Bone marrow (tissue), 2 donors: ENCODE measurements at places on chromosomes 2 and 18.

- no peak for DNase-seq
Observed at GRCh38 chr18:43665105-43665788, 388.0 kb upstream of the SYT4 start.

DNA sequence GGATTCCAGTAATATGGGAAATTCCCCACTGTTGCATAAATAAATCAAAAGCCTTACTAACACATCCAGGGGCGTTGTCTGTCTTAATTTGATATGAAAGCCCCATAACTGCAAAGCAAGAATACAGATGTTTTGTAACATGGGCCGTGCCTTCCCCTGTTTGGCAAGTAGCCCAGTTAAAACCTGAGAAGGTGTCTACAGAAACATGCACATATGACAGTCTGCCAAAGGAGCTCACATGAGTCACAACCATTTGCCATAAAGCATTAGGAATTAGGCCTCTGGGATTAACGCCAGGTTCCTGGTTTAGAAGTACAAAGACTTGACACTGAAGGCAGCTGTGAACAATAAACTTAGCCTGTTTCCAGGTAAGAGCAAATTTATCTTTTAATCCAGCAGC, 43.1 kb upstream of the LONRF2 start:
- no peak for DNase-seq

DNA sequence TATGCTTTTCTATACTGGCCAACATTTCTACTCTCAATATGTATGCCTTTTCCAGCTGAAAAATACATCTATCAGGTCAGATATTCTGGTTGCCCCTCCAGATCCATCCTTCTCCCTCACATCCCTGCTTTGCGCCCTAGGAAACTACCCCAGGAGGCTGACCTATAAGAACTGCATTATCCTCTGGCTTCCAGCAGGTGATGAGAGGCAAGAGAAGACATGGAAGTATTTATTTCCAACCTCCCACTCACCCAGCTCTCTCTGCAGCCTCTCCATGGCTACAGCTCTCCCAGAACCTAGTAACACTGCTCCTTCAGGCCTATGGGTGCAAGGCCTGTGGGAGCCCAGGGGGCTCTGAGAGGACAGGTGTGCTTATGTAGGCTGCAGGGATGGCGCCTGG, 42.9 kb downstream of the ARID5A start:
- DNase-seq: no peak

DNA sequence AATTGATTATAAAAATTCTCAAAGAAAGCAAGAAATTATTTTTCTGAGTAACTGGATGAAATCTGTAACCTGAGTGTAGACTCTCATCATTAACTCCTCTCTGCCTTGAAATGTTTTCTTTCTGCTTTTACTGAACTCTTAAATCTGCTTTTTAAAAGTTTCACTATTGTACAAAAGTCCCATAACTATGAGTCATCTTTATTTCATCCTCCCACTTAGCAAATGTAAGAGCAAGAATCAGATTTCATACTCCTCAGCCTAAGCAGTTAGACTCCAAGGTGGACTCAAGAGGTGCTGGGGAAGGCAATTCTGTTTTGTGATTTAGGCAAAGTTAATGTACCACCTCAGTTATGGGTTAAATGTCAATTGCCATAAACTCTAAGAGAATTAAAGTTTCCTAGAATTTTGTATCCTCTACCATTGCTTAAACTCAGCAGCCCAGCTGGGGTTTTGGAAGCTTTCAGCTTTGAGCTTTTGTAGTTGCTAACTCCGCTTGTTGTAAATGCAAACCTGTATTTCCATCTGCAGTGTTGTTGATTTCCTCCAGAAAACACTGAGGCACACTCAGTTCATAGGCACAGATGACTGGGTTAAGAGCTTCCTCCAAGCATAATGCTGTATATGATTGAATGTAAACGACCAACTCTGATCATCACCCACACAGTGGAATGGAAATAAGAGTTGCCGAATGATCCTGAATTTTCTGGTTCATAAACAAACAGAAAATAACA, 268.8 kb downstream of the ARHGAP15 start:
- DNase-seq: no peak

GRCh38 chr2:10497797-10498251, 49.7 kb upstream of the ODC1 start:
- no peak for DNase-seq

- no peak for DNase-seq
Observed at GRCh38 chr2:57701391-57701791, 345.2 kb upstream of the VRK2 start.

GRCh38 chr18:42196651-42197050, 241.6 kb downstream of the PIK3C3 start:
- DNase-seq: no peak

GRCh38 chr2:190482451-190482850, 52.1 kb downstream of the NEMP2 start:
- no peak for DNase-seq

DNA sequence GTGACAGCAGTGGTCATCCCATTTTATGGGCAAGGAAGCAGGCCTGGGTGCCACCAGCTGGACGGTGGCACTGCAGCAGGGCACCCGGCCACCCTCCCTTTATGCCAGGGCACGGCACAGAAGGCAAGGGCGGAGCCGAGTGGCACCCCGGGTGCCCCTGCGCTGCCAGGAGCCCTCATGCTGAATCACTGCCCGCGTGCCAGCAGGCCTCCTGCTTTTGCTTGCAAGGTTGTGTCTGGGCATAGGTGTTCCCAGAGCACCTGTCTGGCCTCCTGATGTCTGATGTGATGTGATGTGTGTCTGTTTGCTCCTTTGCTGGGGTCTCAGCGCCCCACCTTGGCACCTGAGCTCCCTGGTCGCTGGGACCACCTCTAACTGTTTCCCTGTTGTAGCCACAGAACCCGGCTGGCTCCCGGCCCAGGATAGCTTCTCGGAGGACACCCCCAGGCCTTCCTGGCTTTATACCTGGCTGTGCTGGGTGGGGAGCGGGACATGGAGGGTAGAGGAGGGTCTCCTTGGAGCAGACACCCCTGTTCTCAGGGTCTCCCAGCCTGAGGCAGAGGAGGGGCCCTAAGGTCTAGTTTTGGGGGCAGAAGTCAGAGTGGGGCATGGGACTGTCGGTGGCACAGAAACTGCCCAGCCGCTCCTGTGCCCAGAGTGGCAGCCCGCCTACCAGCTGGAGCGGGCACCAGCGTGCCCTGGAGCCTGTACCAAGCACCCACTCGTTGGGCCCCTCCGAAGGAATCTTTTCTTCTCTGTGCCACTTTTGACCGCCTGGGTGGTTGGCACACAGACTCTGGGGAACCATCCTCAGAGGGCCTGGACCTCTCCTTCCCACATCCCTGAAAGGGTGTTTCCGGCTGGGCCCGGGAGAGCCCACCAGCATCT, 3.6 kb downstream of the GPC1 start:
- DNase-seq: no peak

DNA sequence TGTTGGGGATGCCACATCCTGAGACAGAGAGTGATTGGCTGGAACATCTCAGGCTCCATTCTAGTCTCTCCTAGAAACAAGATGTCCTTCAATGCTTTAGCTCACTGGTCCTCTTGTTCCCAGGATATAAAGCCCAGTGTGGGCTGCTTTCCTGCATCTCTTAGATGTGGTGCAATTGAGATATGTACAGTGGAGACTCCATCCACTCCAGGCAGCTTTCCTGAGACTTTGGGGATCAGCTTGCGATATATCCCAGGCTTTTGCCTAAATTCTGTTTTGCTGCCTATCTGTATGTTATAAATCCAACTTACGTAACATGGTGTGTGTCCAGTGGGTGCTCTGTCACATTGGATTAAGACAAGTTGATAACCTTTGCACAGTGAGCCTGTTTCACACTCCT, 264.9 kb downstream of the SUCLG1 start:
- no peak for DNase-seq

GRCh38 chr2:20563833-20564232, 87.1 kb downstream of the HS1BP3 start:
- DNase-seq: no peak

GRCh38 chr2:118460425-118460824, 372.2 kb downstream of the INSIG2 start:
- DNase-seq: no peak

- DNase-seq: no peak
Observed at GRCh38 chr2:62660087-62660486, 45.4 kb upstream of the EHBP1 start.

DNA sequence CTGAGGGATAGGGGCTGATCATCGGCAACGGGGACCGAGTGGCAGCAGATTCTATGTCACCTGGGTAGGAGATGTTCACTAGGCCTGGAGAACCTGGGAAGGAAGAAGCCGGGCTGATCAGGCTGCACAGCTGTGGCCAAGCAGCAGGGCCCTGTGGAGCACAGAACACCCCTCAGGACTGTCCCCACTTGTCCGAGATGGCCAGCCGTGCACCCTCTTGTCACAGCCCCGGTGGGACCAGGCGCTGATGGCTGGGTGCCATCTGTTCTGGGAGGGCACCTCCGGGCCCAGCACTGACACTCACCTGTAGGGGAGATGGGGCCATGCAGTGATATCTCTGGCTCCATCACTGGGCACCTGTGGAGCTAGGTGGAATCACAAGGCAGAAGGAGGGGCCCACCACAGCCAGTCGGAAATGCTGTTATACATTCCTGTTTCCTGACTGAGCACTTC, 217.9 kb upstream of the RAB6C start:
- DNase-seq: no peak

DNA sequence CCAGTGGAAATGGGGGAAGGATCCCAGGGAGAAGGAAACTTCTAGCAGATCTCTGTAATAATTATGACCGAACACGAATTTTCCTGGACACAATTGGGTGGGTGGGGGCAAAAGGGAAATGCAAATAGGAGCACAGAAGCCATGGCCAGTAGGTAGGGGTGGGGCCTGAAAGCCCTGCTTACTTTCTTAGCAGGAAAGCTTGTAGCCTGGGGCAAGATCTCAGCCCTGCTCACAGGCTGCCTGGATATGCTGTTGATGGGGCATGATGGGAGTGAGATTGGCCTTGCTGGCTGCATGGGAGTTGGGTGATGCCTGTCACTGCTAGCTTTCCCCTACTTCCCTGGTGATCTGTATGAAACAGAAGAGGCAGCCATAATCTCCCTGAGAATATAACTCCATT, 45.9 kb upstream of the SPOPL start:
- DNase-seq: no peak

- no peak for DNase-seq
Observed at GRCh38 chr18:75884728-75885127, 457.2 kb upstream of the SMIM21 start.

DNA sequence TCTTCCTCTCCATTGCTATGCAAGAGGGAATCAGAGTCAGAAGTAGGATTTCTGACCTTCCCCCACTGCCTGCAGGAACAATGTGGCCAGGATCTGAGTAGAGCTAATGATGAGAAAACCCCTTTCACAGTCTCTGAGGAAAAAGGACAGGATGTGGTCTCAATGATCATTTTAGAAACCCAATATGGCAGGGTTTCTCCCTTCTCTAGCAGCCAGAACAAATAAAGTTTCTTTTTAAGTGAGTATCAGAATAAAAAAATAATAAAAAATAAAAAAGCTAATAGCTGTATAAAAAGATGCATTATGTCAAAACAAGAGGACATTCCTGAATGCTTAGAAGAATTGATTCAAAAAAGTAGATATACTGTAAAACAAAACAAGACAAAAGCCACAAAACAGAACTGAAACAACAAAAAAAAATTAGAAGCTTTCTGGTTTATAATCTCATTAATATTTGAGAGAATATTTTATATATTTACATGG, 1124.9 kb upstream of the ZEB2 start:
- no peak for DNase-seq

DNA sequence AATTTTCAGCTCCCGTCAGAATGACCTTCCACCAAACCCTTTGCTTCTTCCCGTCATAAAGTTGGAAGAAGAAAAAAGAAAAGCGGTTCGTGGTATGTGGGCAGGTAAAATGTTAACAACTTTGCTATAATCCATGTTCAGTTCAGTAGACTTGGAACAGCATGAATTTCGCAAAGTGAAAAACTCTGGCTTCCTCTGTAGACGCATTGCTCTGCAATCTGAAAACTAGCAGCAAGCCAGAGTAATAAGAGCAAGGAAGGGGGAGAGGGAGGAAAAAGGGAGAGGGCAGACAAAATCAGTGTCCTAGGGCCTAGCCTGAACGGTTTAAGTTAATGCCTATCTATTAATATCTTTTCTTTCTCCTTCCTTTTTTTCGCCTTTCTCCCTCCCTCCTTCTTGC, 26.7 kb upstream of the CHRNA1 start:
- DNase-seq: no peak

GRCh38 chr2:83191316-83191715, 1267.8 kb downstream of the SUCLG1 start:
- DNase-seq: no peak

DNA sequence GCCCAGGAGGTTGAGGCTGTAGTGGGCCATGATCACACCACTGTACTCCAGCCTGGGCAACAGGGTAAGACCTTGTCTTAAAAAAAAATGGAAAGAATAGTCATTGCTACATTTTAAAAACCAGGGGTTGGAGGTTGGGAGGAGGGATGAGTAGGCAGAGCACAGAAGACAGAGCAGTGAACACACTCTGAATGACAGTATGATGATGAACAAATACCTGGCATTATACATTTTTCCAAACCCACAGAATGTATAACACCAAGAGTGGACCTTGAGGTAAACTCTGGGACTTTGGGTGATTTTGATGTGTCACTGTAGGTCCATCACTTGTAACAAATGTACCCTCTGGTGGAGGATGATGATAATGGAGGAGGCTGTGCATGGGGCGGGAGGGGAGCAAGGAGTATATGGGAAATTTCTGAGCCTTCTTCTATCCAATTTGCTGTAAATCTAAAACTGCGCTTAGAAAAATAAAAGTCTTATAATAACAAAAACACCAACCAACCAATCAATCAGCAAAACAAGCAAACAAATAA, 111.4 kb upstream of the PGAP1 start:
- DNase-seq: no peak

- DNase-seq: no peak
Observed at GRCh38 chr18:31723990-31724711, 36.5 kb downstream of the SLC25A52 start.

DNA sequence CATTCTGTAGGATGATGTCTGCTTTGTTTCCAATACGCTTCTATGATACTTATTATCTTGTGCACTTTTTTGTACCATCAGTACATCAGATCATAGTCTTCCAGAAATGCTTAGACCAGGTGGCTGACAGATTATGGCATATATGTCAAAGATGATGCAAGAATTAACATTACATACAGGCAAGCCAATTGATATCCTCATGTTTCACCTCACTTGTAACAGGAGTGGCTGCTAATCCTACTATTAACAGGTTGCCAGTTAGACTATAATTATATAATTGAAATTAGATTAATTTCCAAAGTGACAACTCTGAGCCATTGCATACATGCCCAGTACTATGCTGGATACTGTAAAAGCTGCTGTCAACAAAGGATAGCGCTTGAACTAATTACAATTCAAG, 77.2 kb downstream of the TLK1 start:
- no peak for DNase-seq
